ENCODE measurements at places on chromosomes 7 and 10.

- no peak for DNase-seq
Observed at GRCh38 chr10:77941790-77942189, 15.2 kb upstream of the DLG5 start.

GRCh38 chr10:114246679-114247305 lies 7.7 kb downstream of the VWA2 start:
- DNase-seq: no peak

DNA sequence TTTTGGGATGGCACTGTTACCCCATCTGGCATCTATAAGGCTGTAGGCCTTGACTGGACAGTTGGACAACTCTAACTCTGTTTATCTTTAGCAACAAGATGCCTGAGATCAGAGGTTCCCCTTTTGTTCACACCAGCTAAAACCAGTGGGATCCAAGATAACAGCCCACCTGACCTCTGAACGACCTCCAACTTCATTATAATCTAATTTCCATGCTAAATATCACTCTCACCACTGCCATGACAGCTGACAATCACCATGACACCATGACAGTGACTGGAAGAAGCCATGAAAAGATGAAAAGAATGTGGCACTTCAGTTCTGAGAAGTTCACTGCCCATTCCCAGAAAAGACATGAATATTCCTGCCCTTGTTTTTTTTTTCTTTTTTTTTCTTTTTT lies 281.4 kb upstream of the TAC1 start:
- no peak for DNase-seq

DNA sequence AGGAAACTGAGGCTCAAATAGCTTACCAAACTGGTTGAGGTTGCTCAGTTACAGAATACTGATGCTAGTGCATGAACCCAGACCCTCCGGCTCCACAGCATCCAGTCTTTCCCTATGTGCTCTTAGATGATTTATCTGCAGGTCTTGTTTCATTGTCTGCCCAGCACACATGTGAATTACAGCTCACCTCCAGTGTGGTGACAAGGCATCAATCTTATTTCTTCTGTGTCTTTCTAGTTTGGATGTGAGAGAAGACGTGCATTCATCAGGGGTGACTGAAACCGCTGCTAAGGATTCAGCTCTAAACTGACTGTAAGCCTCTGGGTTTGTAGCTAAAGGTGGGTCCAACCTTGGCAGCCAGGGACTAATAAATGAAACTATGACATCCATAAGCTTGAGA lies 123.8 kb downstream of the SH2D4B start:
- no peak for DNase-seq

GRCh38 chr10:124003481-124003870 lies 89.9 kb downstream of the CHST15 start:
- peak; percentile 47 for DNase-seq

DNA sequence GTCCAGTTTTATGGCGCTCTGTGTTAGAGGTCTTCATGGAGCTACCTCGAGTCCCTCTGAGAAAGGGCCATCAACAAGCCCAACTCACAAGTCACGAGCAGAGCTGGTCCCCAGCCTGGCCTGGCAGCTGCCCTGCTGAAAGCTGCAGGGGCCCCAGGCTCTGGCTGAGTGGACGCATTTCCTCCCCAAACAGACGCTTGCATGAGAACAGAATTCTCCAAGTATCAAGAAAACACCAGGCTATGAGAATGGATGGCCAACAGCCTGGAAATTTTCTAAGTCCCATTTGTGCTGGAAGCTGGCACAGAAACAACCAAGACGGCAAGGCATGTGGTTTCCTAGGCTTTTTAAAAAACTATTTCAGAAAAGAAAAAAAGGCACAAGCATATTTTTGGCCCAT lies 114.8 kb downstream of the FAM53B start:
- DNase-seq: no peak

DNA sequence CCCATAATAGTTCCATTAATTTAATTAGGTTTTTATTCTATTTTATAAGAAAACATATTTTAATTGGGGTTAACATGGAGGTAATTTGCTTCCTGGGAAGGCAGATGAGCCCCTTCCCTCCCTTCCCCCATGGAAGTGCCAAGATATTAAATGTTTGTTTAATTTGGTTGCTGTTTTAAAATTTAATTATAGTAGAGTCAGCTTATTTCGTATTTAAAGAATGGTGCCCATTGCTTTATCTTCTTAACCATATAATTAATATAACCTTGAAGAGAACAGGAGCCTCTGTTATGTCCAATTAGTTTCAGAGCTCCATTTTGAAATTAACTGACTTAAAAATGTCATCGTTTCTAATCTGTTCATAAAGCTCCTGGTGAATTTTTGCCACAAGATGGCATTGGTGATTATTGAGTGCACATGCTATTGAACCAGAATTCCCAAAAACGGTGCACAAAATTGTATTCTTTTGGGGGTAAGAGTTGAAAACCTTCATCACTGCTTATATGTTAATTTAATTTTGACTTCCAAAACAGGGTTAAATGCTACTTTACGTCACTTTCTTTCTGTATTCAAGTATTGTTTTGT lies 26.0 kb downstream of the KLHDC10 start:
- no peak for DNase-seq

- no peak for DNase-seq
Observed at GRCh38 chr10:77005871-77006270, 631.7 kb downstream of the KCNMA1 start.

DNA sequence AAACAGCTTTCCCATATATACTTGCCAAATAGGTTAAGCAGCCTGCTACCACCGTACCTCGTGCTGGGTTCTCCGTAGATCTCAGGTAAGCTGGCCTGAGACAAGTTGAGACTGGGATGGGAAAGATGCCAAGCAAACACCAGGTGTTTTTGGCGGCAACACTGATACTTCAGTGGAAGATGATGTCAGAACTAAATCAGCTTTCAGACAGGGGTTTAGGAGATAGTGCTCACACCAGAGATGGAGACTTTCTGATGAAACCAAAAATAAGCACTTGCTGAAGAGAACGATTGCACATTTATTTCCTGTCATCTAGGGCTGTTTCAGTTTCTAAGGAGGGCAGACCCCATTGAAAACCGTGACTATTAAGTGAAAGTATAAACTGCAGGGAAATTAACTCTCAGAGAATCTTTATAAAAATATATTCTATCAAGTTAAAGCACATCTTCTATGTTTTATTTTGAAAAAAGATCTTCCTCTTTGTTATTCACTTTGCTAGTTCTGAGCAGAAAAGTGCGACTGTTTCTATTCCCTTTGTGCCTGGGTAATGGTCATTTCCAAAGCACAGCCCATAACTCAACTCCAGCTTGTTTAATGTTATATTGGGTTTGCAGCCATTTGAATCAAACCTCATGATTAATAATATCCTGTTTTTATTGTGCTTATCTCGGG lies 149.9 kb downstream of the CPED1 start:
- no peak for DNase-seq

- no peak for DNase-seq
Observed at GRCh38 chr10:71081912-71082311, 130.5 kb upstream of the UNC5B start.

DNA sequence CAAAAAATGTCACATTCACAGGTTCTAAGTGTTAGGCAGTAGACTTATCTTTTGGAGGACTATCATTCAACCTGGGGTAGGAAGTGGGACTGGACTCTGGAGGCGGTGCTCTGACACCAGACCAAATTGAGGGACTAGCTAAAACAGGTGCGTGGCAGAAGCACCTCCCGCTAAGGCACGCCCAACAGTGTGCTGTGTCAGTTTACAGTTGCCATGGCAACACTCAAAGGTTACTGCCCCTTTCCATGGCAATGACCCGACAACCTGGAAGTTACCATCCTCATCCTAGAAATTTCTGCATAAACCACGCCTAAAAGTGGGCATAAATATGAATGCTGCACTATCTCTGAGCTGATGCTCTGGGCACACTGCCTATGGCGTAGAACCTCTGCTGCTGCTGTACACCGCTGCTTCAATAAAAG lies 14.0 kb upstream of the BLNK start:
- DNase-seq: no peak

GRCh38 chr10:11522821-11523245 lies 88.6 kb downstream of the USP6NL start:
- DNase-seq: no peak

DNA sequence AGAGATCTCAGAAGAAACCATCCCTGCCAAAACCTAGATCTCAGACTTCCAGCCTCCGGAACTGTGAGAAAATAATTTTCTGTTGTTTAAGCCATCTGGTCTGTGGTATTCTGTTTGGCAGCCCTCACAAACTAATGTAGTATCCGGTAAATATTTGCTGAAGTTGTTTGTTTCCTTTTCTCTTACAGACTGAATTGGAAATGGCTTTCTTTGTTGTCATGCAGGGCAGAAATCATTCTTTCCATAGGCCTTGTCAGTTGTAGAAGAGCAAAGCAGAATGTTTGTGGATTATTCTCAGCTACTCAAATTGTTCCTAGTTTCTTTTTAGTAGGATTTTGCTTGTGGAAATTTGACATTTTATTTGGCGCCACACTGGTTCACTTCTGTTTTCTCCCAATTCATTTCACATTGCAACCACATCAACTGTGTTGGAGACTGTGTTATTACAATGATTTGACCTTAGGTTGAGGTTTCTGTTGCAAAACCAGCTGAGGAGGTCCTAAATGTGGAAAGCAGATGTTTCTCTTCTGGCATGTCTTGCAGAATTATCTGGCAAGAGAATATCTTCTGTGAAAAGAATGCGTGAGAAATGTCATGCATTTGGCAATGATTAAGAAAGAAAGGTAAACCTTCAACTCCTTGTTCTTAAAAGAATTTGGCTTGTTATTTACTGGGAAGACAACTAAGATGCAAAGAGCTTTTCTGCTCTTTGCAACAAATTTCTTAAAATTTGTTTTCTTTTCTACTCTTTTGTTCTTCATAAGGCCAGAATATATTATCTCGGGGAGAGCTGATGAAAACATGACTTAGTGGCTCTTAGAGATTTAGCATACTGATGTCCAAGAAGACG lies 25.8 kb downstream of the ACTA2 start:
- no peak for DNase-seq

DNA sequence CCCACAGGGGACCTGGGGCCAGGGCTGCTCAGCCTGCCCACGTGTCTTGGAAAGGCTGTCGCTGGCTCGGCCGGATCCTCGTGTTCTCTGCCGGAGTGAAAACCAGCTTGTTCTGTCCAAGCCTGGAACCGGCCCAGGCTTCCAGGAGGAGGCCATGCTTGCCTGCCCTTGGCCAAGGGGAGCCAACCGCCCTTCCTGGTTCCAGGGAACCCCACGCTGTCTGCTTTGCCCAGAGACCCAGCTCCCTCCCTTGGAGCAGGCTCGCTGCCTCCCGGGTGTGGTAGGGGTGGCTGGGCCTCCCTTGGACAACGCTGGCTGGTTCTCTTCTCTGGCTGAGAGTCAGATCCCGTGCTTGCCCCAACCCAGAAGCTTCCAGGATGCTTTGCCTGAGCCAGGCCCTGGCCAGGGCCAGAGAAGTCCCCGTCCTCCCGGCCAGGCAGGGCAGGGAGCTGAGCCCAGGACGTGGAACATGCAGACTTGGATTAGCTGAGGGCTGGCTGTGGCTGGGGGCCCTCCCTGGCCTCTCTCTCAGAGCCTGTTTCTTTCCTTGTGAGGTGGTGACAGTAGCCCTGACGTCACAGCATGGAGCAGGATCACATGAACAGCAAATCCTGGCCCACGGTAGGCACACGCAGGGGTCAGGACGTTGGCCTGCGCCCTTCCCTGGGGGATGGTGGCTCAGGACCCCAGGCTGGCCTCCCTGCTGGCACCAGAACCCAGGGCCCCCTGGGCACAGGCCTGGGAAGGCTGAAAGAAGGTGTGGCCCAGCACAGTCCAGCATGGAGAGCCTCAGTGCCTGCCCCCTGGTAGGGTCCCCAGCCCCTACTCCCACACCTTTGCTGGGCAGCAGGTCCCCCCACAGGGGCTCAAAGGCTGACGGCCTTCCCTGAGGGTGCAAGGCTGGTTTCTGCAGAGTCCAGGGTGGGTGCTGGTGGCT lies 67.5 kb downstream of the PWWP2B start:
- no peak for DNase-seq

GRCh38 chr7:82674268-82674667 lies 230.7 kb upstream of the CACNA2D1 start:
- DNase-seq: no peak

GRCh38 chr10:68462536-68462935 lies 9.2 kb downstream of the DNA2 start:
- no peak for DNase-seq

- no peak for DNase-seq
Observed at GRCh38 chr7:22723181-22723601, 3.8 kb upstream of the IL6 start.

- no peak for DNase-seq
Observed at GRCh38 chr7:65979583-65980477, 2.2 kb downstream of the GUSB start.

Measured in left forelimb (tissue), 1 donor.